ENCODE measurements at places on chromosomes 2 and 18.

- no peak for DNase-seq
Observed at GRCh38 chr2:202599911-202600310, 34.9 kb upstream of the FAM117B start.

DNA sequence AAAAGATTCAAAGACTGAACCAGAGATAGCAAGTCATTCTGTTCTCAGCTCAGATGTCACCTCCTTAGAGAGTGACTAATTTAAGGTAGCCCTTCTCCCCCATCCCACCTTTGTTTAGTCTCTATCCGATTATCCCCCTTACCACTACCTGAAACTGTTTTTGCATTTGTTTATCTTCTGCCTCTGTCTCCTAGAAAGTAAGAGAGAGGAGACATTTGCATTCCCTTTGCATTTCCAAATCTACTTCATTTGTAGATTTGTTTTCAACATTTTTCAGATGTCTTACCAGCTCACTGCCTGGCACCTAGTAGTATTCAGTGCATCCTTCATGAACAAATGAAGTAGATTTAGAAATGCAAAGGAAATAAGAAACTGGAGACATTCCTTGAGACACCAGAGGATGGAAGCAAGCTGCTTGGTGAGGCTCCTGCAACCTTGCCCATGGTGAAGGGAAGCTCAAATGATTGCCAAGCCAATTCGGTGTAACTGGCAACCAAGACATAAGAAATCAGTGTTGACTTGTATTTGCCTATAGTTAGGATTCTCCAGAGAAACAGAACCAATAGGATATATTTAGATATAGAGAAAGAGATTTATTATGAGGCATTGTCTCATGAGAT is 385.7 kb downstream of the STK39 start:
- DNase-seq, result no peak

- no peak for DNase-seq
Observed at GRCh38 chr2:100376836-100377235, 40.6 kb downstream of the CHST10 start.

DNA sequence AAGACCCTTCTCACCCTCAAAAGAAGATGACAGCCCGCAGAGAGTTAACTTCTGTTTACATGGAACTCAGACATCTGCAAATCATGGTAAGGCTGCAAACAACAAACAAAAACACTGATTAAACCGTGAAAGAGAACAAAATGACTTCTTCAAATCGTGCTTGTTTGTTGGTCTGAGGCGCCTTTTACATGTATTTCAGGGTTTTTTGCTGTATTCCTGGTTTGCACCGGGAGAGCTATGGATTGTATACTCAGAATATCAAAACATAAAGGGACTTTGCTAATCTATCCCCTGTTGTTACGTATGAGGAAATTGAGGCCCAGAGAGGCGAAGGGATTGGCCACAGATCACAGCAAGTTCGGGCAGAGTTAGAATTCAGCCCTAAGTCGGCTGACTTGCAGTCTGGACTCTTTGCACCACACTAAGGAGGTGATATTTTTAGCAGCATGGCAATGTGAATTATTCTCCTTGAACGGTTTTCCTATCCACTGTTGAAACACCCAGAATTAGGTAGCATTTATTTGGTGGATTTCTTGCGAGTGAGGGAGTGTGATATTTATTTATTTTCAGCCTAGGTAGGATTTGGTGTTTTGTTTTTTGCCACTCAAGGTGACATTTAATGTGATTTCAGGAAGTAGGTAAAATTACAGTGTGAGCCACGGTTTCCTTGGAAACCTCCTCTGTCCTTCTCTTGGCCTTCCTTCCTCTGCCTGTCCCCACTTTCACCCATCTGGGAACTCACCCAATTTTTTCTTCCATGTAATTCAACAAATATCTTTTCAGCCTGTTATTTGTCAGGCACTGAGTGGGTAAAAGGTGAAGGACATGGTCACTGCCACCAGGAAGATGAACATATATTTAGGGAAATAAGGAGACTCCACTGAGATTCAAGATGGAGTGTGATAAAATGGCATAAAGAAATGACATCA is 980 bp upstream of the PDE6D start:
- no peak for DNase-seq

DNA sequence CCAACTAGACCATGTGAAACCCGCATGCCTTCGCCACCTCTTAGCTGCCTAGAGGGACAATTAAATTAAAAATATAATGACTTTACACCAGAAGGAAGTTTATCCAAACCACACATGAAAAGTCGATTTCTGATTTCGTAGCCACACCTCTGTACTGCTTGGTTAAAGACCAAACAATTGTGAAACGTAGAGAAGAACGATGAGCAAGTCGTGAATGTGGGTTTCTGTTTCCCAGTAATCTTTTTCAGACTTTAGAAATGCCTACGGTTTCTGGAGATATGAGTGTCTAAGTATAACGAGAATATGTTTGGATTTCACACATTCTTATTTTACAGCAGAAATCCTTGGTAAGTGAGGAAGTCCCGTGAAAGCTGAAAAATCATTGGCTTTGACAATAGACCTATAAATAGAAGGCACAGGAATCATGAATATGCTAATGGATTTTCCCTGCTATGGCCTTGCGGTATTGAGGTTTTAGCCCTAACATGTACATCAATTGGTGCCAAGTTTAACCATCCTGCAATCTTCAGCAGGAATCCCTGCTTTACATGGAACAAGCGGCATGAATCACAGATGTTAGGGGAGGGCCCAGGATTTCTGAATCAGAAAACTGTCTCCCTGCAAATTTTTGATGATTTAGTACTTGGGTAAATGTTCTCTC is 105.6 kb downstream of the TTC32 start:
- peak; percentile 20 for DNase-seq

DNA sequence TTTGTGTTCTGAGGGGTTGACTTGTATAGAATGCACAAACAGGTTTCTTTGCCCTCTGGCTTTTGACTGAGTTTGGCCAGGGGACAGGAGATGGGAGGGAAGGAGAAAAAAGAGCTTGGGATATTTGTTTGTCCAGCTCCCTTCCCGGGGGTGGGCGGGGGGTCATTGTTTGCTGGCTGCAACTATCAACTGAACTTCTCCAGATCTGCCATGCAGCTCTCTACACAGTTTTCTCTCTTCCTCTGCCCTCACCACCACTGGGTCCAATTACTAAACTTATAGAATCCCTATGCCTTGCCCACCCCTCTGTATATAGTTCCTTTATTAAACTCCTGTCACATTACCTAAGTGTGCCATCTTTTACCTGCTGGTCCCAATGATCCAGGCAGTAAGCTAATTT is 32.8 kb upstream of the CHN1 start:
- no peak for DNase-seq

- no peak for DNase-seq
Observed at GRCh38 chr2:95061119-95061512, 35.6 kb downstream of the MAL start.

- no peak for DNase-seq
Observed at GRCh38 chr2:148578493-148578884, 66.1 kb upstream of the EPC2 start.

Measured in NCI-H226 (cell line).